NCI-H1092 (cell line): ENCODE measurements at places on chromosomes 3 and 15.

DNA sequence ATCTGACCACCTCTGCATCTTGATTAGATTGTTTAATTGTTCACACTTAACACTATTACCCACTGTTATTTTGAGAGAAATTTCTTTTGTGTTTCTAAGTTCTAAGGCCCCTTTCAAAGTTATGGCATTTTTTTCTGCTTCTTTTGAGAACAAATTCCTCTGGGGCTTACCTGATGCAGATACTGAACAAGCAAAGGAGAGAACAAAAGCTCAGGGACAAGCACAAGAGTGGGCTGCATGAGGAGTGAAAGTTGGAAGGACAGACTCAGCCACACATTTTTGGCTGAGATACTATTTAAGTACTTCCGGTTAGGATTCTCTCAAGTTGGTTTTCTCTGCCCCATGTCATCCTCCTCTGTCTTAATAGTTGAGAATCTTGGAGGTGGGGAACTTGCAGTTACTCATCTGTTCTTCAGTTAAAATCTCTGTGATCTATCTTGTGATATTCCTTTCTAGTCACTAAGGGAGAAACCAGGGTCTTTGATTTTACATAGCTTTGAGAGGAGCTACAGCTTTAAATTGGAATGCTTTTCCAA lies 54.7 kb downstream of the CMTM6 start:
- no peak for DNase-seq

- DNase-seq = no peak
These were observed 17.6 kb downstream of the C15orf62 start for GRCh38 chr15:40787344-40787841.

- no peak for DNase-seq
These were observed 107.3 kb upstream of the LPP start for GRCh38 chr3:188046561-188047211.

DNA sequence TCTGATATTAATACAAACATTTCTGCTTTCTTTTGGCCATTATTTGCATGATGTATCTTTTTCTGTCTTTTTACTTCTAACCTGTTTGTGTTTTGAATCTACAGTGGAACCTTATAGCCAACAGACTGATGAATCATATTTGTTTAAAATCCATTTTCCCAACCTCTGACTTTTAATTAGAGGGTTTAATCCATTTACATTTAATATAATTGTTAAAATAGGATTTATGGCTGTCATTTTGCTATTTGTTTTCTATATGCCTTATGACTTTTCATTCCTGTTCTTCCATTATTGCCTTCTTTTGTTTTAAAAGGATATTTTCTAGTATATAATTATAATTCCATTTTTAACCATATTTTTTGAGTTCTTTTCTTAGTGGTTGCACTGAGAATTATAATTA lies 286.1 kb downstream of the ZNF621 start:
- DNase-seq = no peak

DNA sequence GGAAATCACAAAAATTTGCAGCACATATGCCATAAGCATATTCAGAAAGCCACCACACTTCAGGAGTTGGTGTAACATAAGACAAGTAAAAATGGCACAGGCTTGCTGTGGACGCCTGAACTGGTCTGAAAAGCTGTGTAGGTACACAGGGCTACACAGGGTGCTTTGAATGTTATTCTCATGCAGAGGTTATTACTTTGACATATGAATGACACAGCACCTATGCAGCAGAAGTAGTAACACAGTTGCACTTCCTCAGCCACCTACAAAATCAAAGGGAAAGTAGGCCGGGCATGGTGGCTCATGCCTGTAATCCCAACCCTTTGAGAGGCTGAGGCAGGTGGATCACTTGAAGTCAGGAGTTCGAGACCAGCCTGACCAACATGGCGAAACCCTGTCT lies 54.5 kb downstream of the OSBPL10 start:
- DNase-seq = no peak

GRCh38 chr3:145422556-145422955 lies 738.4 kb downstream of the PLOD2 start:
- DNase-seq = no peak

GRCh38 chr3:98740324-98740723 lies 22.8 kb upstream of the ST3GAL6 start:
- DNase-seq = no peak

DNA sequence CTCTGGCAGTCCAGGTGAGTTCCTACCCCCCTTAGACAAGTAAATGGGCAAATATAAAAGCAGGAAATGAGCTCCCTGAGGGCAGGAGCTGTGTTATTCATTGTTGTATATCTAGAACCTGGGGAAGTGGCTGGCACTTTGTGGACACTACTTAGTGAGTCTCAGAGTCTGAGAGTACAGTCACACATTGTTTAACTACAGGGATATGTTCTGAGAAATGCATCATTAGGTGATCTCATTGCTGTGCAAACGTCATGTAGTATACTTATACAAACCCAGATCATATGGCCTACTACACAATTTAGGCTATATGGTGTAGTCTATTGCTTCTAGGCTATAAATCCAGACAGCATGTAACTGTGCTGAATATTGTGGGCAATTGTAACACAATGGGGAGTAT lies 52.4 kb downstream of the DRD3 start:
- DNase-seq = no peak

DNA sequence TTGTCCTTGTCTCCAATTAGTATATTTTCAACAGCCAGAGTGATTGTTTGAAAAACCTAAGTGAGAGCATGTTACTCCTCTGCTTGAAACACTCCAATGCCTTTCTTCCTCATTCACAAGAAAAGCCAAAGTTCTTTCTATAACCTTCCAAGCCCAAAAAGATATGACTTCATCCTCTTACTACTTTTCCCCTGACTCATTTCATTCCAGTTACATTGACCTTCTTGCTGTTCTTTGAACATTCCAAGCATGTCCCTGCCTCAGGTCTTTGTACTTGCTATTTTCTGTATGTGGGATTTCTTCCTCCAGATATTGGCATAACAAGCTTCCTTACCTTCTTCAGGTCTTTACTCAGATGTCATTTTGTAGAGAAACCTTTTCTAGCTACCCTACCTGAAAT lies 28.3 kb downstream of the EHHADH start:
- no peak for DNase-seq

GRCh38 chr3:169122416-169122815 lies 541.1 kb downstream of the MECOM start:
- no peak for DNase-seq

DNA sequence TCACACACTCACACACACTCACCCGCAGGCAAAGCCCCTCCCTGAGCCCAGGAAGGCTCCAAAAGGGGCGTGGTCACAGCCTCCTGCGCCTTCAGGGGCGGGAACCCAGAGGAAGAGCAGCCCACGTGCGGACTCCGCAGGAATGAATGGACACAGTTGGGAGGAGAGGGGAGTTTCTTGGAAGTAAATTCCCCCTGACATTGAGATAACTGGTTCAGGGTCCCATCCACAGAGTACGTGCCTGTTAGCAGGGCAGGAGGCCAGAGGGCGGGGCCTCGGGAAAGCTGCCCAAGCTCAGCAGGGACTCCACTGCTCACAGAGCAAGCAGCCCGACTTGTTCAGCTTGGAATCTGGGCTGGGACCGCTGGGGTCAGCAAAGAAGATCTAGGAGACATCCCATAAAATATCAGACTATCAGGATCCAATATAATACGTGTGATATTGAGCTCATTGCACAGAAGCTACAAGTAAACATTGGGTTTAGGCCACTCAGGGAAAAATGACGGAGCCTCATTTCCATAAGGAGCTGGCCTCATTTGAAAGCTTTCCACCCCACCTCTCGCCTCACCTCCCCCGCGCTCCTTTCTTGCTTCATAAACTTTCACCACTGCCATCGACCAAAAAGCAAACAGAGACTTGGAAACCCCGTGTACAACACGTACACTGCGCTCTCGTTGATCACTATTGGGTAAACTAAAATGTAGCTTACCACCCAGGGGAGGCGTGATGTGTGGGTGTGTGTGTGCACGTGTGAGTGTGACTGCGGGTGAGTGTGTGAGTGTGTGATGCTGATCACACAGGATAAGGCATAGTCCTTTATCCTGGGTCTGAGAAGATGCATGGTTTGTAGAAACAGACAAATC lies 36.0 kb downstream of the TM2D3 start:
- no peak for DNase-seq

- DNase-seq = no peak
These were observed 319 bp upstream of the TP63 start for GRCh38 chr3:189630767-189631372.

GRCh38 chr3:71710906-71711494 lies 14.2 kb downstream of the EIF4E3 start:
- no peak for DNase-seq

GRCh38 chr15:93045191-93045785 lies 43.7 kb downstream of the RGMA start:
- DNase-seq = no peak

- no peak for DNase-seq
These were observed 110.9 kb downstream of the STXBP5L start for GRCh38 chr3:121018917-121019321.

DNA sequence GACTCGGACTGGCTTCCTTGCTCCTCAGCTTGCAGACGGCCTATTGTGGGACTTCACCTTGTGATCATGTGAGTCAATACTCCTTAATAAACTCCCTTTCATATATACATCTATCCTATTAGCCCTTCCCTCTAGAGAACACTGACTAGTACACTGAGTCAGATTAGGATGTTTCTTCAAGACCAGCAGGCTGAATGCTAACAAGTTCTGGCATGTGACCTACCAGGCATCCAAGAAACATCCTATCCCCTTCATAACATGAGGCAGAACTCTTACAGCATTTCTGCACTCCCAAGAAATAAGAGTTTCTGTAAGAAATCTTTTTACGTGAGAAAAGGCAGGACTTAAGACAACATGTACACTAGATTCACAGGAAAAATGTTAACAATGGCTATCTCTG lies 9.3 kb downstream of the CFAP92 start:
- no peak for DNase-seq

DNA sequence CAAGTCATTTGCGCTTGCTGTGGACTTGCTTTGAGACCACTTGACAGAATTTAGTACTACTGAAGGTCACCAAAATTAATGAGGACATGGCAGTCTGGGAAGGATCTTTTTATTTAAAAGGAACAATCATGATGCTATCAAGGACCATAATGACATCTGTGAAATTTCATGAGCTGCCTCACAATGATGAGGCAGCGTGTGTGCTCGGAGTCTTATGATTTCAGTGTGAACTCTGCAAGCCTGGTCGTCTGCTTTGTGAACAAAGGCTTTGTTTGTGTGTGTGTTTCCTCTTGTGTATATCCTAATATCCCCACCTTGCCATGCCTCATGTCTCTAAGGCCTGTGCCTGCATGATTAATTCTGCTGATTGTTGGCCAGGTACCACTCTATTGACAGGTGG lies 46.7 kb downstream of the RAD54L2 start:
- no peak for DNase-seq
